ENCODE measurements at places on chromosomes 11 and 22.

- DNase-seq = no peak
Observed at GRCh38 chr11:134638796-134639430, 226.9 kb upstream of the B3GAT1 start.

- no peak for DNase-seq
Observed at GRCh38 chr11:11571893-11572292, 49.9 kb downstream of the GALNT18 start.

DNA sequence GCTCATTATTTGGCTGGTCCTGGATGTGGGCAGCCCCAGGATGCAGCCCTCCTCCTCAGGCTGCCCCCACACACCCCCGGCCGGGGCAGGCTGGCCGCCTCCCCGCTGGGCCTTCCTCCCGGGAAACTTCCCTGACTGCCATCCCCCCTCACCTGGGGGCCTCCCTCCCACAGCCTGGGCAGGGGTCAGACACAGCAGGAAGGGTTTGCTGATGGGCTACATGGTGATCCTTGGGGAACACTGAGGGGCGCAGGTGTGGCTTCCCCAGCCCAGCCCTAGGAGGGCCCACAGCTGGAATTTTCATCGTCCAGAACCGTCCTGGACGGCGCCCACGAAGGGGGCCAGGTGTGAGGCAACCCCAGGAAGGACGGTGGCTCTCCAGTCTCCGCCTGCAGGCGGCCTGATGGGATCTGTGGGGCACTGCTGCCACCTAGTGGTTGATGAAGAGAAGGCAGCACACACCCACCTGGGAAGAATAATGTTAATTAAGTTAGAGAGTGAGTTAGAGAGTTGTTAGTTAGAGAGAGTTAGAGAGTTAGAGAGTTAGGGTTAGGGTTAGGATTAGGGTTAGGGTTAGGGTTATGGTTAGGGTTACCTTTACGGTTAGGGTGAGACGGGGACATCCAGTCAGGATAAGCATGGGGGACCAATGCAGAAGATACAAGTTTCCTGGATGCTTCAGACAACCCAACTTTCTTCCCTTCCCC is 75.9 kb upstream of the PRR5 start:
- peak; percentile 35 for DNase-seq

GRCh38 chr22:22926370-22927195 is 39.0 kb downstream of the IGLL5 start:
- no peak for DNase-seq

DNA sequence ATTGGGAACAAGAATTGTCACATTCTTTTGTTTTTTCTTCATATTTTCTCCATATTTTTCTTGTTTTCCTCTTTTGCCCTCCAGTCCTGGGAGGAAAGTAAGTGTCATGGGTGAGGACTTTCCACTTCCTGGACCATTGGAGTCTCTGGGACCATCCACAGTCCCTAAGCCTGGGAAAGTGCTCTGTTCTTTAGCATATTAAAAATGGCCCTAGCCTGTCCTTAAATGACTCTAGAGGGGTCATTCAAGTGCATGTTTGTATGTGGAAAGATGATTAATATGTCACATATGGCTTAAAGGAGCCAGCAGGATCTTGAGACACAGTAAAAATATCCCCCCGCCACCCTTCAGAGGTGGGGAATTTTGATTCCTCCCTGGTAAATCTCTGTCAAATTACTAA is 20.1 kb upstream of the SCGB1D1 start:
- no peak for DNase-seq

- no peak for DNase-seq
Observed at GRCh38 chr11:131349368-131350086, 20.9 kb upstream of the NTM start.

DNA sequence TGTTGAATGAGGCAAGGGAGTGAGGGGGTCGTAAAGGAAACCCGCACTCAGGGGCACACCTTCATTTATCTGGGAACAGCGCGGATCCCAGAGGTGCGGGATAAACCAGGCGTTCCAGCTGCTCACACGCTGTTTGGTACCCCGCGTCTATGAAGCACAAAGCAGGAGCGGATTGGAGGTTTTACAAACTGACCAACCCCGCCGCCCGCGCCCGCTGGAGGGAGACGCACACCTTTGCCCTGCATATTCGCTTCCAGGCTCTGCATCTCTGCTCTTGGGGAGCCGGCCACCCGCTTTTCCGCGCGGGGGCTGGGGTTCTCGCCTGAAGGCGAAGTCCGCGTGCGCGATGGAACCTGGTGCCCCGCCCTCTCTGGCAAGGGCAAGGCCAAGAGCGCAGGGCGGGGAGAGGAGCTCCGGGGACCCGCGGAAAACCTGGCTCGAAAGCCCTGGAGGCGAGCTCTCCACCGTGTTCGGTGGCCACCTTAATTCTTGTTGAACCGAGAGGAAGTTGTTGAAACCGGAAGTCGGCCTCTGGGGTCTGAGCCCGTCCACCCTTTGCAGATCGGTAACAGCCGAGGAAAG is 6.8 kb upstream of the ALX4 start:
- DNase-seq = no peak

GRCh38 chr11:108286370-108286769 is 63.5 kb downstream of the ATM start:
- no peak for DNase-seq

DNA sequence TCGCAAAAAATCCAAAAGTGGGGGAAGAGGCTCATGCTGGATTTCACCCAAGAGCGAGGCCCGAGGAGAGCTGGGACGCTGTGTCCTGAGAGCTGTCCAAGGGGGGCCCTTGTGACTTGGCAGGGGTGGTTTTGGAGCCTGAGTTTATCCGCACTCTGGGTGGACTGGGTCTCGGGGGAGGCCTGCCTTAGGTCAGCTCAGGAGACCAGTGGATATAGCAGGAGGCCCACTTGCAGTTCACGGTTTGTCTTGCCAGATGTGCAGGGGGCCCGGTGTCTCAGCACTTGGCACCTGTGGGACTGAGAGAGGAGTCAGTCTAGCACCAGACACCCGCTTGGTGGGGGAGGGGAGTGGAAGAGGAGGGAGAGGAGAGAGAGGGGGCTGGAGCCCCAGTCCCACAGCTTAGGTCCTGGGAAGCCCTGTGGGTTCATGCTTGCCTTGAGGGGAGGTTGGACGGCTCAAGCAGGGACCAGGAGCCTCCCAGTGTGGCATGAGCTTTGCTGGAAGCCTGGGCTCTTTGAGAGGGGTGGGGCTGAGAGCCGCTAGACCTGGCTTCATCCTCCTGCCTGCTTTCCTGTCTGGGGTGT is 33.4 kb downstream of the PARVB start:
- DNase-seq = no peak

GRCh38 chr11:11320825-11321224 is 32.2 kb downstream of the CSNK2A3 start:
- no peak for DNase-seq

DNA sequence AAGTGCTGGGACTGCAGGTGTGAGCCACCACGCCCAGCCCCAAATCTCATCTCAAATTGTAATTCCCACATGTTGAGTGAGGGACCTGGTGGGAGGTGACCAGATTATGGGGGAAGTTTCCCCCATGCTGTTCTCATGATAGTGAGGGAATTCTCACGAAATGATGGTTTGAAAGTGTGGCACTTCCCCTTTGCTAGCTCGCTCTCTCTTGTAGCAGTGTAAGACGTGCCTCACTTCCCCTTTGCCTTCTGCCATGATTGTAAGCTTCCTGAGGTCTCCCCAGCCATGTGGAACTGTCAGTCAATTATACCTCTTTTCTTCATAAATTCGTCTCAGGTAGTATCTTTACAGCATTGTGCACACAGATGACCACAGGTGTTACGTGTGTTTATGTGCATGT is 357.8 kb downstream of the CADM1 start:
- DNase-seq = no peak

DNA sequence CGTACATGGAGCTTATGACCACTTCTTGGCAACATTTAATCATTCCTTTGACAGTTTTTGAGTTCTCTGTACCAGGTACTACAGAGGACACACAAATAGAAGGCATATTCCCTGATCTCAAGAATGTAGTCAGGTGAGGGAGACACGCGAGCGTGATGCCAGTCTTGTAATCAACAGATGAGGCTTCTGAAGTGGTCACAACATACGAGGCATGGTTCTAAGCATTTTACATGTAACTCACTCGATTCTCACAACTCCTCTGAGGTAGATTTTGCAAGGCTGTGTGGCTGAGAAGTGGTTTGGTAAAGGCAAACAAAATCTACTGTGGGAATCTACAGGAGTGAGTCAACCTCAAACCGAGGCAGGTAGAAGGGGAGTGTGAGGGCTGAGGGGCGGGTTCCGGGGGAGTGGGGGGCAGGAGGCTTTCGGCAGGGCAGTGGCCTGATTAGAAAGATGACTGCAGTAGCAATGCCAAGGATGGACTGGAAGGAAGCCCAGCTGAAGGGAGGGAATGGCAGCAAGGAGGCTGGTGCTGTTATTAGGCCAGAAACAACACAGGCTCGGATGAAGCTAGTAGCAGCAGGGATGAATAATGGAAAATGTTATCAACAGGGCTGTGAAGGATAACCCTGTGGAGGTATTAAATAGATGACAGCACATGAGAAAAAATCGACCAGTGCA is 63.8 kb downstream of the ST14 start:
- DNase-seq = no peak

DNA sequence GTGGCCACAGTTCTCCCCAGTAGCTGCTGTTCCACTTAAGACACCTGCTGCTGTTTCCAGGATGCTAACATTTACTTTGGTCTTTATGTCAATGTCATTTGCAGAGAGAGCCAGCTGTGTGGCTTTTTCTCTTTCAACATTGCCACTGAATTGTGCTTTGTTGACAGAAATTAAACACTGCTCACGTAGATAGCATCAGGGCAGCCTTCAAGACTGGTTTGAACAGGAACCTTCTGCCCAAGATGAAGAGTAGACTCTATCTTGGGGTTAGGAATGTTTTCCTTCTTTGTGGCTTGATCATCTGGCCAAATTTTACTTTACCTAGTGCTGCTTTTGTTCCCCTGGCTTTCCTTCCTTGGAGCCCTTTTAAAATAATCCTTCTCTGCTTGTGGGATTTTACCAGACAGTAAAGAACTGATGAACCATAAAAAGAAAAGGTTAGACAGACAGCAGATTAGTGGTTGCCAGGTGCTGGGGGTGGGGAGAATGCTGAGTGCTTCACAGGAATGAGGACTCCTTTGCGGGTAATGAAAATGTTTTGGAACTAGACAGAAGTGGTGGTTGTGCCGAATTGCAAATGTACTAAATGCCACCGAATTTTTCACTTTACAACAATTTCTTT is 22.7 kb upstream of the XBP1 start:
- DNase-seq = peak; percentile 39

DNA sequence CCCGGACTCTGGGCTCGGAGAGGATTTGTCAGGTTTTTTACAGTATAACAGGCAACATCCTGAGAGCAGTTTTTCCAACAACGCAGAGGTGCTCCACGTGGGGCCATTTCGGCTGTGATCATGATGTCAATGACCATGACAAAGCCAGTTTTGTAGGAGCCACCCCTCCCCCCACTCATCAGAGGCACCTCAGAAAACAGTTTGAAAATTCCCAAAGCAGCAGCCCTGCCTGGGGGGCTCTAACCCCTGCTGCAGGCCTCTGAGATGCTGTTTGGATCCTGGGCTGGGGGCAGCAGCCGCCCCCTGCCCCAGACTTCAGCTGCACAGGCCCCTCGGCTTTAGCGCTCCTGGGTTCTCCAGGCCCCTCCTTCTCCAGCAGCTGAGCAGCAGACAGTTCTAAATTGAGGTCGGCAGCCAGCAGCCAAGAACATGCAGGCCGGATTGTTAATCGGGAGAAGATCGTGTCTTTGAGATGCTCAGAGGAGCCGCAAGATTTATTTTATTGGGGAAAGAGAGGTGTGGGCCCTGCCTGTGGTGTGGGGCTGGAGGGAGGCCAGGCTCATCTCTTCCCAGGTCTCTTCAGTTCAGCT is 19.4 kb downstream of the NFAM1 start:
- DNase-seq = no peak

- DNase-seq = no peak
Observed at GRCh38 chr11:65210748-65211147, 29.0 kb downstream of the CAPN1 start.

- DNase-seq = no peak
Observed at GRCh38 chr22:30238661-30239487, 7.7 kb downstream of the LIF start.

Measured in KG1 (cell line).